Putamen (tissue), 1 donor: ENCODE measurements at places on chromosomes 11 and 22.

GRCh38 chr11:74577624-74578396 is 14.6 kb upstream of the POLD3 start:
- no peak for DNase-seq

DNA sequence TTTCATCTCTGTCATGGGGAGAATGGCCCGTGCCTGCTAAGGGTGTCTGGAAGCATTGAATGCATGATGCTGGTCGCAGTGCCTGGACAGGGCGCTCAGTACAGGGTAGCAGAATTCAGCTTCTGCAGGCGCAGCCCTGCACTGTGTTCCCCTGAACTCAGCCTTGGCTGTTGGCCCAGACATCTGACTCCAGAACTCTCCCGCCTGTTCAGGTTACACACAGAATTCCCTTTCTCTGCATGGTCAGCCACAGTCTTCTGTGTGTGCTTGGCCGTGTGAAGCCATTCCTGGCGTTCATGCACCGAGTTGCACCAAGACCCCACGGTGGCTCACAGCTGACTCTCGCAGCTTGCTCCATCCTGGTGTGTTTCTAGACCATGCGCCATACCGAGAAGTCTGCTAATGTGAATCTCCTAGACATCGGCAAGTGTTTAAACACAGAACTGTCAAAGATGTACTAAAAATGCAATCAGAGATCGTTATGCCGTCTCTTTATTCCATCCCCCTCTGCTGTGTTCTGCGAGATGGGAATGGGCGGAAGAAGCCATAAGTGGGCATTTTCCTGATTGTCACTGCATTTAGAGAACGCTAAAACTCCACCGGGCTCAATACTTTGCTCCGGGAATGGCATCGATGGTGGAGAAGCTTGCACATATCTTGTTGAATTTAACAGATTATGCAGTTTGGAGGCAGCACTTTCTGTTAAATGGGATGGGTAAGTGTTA is 55.6 kb downstream of the MPPED1 start:
- DNase-seq = no peak

GRCh38 chr22:48434156-48434867 is 1393.4 kb downstream of the BRD1 start:
- no peak for DNase-seq

- no peak for DNase-seq
Observed at GRCh38 chr11:91825777-91826176, 398.8 kb upstream of the FAT3 start.

GRCh38 chr22:29269731-29270474 is 1.8 kb downstream of the EWSR1 start:
- DNase-seq = no peak

- DNase-seq = no peak
Observed at GRCh38 chr11:68583041-68583446, 101.3 kb upstream of the GAL start.

- no peak for DNase-seq
Observed at GRCh38 chr11:117314840-117315239, 1.2 kb downstream of the BACE1 start.

- DNase-seq = no peak
Observed at GRCh38 chr11:112526699-112527416, 266.2 kb upstream of the PLET1 start.

DNA sequence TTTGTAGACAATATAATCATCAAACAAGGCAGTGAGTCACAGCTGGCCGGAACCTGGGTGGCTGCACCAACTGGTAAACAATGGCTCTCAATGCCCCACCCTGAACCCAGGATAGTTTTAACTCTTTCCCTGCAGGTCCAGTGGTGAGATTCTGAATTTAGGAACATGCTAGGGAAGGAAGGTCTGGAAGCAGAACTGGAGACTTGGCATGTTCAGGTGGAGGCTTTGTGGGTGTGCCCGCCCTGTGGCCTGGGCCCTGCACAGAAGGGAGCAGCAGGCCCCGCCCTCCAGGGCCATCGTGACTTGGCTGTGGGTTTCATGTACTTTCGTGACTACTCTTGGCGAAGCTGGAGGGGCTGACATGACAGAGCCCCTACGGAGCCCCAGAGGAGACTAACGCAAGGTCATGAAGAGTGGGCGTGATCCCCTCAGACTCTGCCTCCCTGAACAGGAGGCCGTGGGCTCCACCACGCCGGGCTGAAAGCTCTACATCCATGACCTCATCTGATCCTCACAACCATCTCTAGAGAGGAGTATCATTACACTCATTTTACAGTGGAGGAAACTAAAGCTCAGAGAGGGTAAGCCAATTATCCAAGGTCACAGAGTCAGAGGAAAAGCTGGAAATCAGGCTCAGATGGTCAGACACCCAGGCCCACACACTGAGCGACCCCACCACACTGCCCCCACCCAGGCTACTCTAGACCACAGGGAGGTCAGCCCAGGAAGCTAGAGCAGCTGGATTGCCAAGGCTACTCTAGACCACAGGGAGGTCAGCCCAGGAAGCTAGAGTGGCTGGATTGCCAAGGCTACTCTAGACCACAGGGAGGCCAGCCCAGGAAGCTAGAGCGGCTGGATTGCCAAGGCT is 27.3 kb downstream of the MAFF start:
- DNase-seq = no peak

GRCh38 chr11:100841711-100842407 is 154.8 kb downstream of the ARHGAP42 start:
- no peak for DNase-seq

DNA sequence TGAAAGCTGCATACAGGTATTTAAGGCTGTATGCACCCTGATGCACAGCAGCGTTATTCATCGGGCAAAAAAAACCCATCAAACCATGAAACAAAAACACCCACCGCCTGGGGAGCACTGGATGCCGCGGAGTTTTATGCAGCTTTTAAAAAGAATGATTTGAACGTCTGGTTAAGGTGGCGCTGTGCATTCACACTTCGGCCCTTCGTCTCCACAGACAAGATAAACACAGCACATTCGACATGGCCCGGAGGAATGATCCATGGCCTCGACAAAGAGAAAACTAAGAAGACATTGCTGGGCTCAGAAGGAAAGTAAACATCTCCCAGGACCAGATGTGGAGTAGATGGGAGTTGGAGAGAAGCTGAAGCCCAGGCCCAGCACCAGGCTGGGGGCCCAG is 40.8 kb upstream of the GAL start:
- no peak for DNase-seq

- no peak for DNase-seq
Observed at GRCh38 chr22:24271386-24271854, 789 bp downstream of the SPECC1L start.

DNA sequence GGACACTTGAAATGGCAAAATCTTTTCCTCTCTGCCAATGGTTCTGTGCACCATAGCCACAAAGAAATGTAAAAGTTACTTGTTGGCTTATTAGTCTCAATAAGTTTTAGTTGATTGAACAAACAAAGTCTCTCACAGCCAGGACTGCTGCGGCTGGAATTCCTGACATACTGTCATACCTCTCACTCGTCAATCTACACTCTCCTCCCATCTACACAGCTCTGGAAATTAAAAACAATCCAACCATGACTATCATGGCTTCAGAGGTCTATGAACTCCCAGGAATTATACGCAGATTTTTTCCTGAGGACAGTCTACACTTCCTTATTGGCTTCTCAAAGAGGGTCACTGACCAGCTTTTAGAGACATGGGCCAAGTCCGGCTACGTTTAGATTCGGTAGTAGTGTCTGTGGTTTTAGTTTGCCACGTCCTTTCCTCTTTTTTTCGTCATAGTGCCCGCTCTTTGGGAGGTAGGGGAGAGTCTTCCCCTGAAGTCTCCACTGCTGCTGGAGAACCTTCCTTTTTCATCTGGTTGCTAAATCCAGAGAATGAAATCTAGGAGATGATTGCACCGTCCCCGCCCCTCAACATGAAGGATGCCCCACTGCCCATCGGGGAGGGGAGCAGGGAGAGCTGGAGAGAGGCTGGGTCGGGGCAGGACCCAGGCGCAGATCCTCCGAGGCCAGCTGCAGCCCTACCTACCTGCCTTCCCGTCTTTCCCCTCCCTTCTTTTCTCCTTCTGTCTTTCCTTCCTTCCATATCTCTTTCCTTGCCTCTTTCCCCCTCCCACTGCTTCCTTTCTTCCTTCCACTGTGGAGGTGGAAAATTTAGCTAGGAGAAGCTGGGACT is 1.0 kb upstream of the PLEKHB1 start:
- DNase-seq = no peak

GRCh38 chr11:69319255-69320106 is 25.5 kb downstream of the MYEOV start:
- DNase-seq = no peak

GRCh38 chr22:49312601-49313000 is 515.1 kb downstream of the BRD1 start:
- DNase-seq = no peak

DNA sequence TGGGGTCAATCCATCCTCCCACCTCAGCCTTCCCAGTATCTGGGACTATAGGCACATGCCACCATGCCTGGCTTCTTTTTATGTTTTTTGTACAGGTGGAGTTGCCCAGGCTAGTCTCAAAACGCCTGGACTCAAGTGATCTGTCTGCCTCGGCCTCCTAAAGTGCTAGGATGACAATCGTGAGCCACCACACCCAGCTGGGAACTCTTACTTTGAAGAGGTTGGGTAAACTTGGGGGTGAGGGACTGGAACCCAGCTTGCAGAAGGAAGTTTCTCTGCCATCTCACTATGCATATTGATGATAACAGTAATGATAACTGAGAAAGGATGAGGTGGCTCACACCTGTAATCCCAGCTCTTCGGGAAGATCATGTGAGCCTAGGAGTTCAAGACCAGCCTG is 35.9 kb downstream of the ACO2 start:
- DNase-seq = no peak

DNA sequence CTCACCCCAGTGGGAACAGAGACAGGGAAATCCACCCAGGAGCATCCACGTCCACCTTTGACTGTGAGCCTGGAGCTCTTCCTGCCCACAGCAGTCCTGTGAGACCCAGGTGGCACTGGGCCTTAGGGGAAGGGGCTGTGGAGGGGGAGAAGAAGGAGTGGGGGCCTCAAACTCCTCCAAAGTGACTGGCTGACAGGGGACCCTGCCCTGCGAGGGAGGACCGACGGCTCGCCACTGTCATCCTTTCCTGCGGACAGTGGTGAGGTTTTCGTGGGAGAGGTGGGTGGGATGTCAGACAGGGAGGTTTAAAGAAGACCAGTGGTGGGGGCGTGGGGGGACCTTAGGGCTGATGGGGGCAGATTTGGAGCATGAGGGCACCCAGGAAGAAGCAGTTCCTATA is 92.5 kb upstream of the LMO1 start:
- no peak for DNase-seq

DNA sequence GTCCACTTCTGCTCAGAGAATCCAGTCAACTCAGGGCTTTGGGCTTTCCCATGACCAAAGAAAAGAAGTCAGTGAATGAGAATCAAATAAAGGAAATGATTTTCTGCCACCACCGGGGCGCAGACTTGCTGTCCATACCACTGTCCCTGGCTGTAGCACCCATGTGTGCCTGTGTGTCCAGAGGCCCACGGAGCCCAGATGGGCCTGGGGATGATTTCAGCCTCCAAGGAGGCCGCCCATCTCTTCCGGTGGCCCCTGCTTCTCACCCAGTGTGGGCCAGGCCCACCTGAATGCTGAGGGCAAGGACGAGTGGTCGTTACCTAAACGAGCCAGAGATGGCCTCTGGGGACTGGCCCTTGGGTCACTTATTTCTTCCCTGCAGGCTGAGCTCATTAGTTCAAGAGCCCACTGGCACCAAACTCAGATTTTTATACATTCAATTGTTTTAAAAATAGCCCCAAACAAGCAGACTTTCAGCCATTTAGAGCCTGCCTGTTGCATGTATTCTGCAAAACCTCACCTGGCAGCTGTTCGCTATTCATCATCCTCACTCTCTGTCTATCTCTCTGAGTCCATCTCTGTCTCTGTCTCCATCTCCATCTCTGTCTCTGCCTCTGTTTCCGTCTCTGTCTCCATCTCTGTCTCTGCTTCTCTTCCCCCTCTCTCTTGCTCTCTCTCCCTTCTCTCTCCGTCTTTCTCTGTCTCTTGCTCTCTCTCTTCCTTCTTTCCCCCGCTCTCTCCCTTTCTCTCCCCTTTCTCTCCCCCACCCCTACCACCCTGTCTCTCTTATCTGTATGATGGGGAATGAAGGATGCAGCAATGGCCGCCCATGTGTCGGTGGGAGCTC is 24.2 kb downstream of the KRTAP5-5 start:
- no peak for DNase-seq

DNA sequence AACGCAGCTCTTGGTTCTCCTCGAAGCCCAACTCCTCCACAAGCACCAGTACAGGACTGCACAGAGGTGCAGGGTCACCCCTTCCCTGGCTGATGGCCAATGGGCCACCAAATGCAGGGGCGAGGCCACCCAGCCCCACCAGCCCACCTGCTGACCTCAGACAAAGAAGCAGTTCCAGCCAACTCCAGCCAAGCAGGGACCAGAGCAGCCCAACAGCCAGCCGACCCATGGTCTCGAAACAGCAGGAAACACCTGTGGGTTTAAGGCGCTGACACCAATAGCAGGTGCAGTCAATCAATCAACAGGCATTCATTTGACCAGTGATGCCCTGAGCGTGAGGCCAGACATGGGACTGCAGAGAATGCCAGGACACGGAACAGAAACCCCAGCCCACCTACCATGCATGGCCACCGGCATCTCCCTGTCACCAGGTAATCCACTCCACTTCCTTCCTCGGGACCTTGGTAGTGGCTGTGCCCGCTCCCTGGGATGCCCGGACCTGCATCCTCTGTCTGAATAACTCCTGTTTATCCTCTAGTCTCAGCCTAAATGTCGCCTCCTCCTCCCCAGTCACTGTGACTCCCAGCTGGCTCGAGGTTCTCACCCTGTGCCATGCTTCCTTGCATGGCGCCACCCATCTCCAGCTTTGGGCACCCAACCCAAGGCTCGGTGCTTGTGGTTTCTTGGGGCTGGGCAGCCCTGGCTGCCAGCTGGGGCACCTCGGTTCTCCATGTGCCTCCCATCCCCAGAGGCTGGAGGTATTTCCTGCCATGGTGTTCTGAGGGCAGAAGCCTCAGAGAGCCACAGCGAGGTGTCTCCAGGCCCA is 1475.4 kb downstream of the BRD1 start:
- DNase-seq = no peak

DNA sequence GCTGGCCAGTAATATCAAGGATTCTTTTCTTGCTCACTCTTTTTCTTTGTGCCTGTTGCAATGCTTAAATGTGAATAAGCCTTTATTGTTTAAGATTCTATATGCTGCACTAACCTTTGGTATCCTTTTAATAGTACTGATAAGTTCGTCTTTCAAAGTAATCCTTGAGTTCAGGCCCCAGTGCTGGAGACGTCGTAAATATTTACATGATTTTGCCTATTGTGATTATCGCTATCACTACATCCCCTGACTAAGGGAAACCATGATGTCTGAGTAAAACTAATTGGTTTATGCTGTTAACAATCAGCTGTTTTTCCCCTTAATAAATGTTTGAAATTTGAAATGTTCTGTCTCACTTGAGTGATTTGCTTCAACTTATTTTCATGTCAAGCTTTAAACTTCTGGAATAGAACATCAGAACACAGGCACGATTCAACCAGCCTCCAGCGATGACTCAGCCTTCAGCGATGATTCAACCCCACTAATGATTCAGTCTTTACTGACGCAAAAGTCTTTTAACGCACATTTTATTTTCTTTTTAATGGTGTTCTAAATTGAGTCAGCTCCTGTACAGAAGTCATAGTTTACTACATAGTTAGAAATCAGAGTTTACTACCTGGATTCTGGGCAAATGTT is 3.9 kb downstream of the HTATIP2 start:
- peak; percentile 87 for DNase-seq

- DNase-seq = no peak
Observed at GRCh38 chr11:34263441-34264091, 94.2 kb downstream of the ABTB2 start.

GRCh38 chr22:17569971-17570511 is 6.7 kb downstream of the SLC25A18 start:
- DNase-seq = no peak
